CD4-positive, alpha-beta T cell treated with Interleukin-4 for 1 hour (primary cell): ENCODE measurements at places on chromosomes 7 and 10.

DNA sequence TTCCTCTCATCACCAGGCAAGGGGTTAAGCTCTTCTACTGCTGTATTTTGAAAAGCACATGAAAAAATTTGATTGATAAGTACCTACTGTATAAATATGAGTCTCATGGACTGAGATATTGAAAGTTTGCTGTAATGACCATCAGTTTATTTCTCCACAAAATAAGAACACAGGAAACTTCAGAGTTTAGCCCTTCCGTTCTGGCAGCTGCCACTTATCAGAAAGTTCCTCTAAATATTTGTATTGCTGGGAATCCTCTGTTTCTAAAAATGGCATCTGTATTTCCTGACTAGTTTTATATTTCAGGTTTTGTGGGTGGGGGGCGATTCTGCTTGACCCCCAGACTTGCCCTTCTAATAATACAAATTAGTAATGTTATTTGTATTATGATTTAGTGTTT is 92.0 kb downstream of the LYZL2 start:
- DNase-seq: no peak

DNA sequence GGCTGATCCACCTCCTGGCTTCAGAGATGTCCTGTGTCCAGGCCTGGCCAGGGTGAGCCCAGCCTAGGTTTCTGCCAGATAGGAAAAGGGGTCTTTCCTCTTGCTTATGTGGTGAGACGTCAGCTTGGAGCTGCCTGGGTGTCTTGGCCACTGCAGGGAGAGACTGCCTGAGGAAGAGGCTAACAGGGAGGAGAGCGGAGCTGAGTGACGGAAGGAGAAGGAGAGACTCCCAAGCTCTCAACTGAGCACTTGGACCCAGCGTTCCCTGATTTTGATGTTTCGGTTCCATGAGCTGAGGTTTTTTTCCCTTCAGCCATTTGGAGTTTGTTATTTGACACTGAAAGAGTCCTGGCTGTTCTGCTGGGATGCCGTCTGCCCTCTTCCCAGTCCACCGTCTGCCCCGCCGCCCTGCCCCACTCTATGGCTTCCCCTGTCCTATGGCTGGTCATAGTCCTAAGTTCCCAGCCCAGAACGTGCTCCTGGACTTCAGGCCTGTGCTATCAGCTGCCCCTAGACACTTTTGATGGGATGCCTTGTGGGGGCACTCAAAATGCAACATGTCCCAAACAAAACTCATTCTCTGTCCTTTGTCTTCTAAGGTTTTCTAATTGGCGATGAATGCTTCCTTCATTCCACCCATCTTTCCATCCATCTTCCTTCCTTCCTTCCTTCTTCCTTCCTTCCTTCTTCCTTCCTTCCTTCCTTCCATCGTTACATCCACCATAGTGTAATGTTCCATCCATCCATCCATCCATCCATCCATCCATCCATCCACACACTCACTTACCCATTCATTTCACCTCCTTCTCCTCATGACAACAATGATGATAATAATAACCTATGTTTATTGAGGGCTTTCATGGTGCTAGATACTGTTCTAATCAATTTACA is 20.3 kb upstream of the PCBD1 start:
- no peak for DNase-seq

GRCh38 chr10:65194555-65194954 is 1673.4 kb downstream of the REEP3 start:
- DNase-seq: no peak

GRCh38 chr10:121658611-121659010 is 60.4 kb upstream of the FGFR2 start:
- DNase-seq: no peak

GRCh38 chr7:155979566-155979965 is 167.3 kb upstream of the SHH start:
- no peak for DNase-seq

- DNase-seq: no peak
Measured at GRCh38 chr7:20783700-20784387, 2.8 kb downstream of the SP8 start.
